Left lobe of liver (tissue), 2 donors: ENCODE measurements at places on chromosomes 2 and 18. TPM values are rescaled to one million over a fixed set of nuclear protein-coding genes. Genes with fewer than 3 reads are reported as not detected.
A peak's percentile ranks its signal among the peaks of the same experiment; 100 is the strongest.

Gene LAMA3
- 1.5 TPM for total RNA-seq

Gene CENPA
- 0.33 TPM for total RNA-seq

Gene METTL5
- 15.2 TPM for total RNA-seq

- no peak for DNase-seq
These were observed 664 bp downstream of the NETO1 start for GRCh38 chr18:72866901-72867745.

DNA sequence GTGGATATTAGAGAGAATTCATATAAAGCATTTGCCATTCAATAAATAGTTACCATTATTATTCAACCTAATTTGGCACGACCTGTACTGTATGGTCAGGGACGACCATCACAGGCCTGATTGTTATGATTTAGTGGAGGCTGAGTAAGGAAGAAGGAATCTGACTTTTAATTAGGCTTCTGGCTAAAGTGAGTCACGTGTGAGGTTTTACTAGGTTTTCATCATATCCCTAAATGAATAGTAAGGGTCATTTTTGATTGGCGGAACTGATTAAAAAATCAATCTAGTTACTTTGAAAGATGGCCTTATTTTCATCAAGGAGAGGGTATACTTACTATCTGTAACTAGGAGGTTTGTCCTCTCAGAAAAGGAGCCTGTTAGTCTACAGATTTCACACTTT lies 143.4 kb downstream of the ADCYAP1 start:
- DNase-seq, result no peak

Gene KRTCAP3
- total RNA-seq, result 7.1 TPM

DNA sequence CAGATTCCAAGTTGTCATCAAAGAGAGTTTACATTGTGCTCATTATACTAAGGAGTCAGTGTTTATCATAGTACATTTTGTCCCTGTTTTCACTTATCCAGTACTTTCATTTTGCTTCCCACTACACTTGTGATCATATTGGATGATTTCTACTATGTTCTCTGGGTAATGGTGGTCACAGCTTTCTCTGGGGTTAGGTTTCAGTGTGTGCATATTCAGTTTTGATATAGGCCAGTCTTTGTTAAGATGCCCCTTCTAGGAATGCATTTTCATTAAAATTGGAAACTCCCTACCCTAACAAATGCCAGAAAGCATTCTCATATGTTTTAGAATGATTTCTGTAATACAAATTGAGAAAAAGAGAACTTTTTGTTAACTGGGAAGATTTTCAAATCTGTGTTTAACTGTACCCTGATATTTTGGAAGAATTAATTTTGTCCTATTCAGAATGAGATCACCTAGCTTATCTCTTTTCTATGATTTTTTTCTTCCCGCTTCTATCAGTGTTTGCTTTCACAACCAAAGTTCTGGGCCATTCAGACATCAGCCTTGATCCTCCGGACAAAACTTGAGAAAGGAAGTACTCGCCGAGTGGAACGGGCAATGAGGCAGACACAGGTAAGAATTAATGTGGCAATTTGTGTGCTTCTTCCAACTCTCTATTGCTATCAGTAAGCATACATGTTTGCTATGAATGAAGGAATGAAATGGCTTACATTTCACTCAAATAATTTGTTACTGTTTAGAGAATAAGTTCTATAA lies 74.6 kb downstream of the TTC27 start:
- DNase-seq, result no peak

DNA sequence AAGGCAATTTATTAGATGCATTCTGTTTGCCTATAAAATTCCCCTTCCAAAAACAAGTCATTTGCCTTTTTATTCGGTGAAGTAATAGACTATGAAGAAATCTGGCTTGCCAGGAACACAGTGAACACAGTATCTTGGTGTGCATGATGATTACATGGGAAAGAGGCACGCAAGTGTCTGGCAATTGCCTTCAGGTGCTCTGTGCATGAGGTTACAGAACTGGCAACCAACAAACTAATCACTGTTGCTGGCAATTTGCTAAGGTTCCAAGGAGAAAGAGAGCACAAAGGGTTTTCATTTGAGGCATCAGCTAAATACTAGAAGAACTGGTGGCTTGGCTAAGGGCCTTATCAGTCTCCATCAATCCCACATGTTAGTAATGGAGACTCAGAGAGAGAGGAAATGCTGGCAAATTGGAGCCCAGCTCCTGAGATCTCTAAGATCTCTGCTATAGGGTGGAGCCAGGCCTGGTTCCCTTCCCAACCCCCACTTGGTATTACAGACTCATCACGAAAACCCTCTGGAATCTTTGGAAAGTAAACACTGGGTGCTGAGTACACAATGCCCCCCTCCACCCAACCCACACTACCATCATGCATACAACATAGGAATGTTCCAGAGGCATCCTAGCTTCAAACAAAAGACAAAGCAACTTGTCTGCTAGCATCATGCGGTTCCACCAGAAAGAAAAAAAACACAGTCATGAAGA lies 10.4 kb downstream of the RNF152 start:
- no peak for DNase-seq

Gene OTOS
- total RNA-seq, result not detected

DNA sequence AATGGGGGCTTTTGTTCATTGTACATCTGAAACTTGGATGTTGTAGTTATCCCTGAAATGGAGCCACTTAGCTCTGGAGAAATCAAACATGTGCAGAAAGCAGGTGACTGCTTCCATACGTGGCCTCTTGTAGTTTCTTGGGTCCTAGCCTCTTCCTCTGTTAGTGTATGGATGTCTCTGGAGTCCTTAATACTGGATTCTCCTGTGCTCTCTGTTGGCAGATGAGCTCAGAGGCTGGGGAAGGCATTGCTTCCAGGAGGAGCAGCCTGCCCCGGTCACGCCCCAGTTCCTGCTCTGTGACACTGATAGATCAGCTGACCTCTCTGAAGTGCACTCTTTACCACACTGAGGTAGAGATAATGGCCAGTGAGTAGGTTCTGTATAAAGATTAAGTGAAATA lies 176.2 kb downstream of the LDLRAD4 start:
- no peak for DNase-seq

GRCh38 chr2:144516981-144517865 lies 2.7 kb downstream of the ZEB2 start:
- no peak for DNase-seq

Gene TRAPPC8
- 32.3 TPM for total RNA-seq

- no peak for DNase-seq
These were observed 681.3 kb downstream of the ADCYAP1 start for GRCh38 chr18:1585881-1586488.

Gene PARD3B
- 9.3 TPM for total RNA-seq

DNA sequence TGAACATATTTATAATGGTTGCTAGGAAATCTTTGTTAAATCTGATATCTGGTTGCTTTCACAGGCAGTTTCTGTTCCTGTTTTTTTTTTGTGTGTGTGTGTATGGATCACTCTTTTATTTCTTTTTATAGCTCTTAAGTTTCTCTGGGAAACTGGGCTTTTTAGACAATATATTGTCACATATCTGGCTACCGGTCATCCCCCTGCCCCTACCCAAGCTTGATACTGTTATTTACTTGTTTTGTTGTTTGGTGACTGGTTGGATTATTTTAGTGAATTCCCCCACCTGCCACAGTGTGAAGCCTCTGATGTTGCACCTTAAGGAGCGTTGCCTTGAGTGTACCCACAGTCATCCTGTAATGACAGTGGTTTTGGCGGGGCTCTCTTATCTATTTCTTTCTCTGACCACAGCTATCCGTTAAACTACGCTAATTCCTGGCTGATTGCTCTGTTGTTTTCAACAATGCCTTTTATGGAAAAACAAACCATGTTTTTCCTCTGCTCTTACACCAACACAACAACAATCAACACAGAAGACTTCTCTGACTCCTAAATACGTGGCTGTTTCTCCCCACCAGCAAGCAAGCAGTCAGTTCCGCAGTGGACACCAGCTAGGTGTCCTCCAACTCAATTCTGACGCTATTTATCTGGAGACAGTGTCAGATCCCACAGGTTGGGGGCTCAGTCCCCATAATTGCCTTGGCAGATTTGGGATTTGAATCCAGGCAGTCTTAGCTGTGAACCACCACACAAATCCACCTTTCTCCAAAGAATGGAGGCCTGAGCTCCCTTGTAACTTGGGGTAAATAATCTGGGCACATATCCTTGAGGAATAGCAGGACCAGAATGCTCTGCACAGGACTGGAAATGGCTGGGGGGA lies 10.9 kb downstream of the GNLY start:
- DNase-seq, result peak; percentile 40
